ENCODE measurements at places on chromosomes 6 and 20.

- no peak overlapping the region for H3K4me3 ChIP-seq
- no peaks in the 10 kb centered on the region for H3K27me3 ChIP-seq
Measured at GRCh38 chr6:167479901-167480648, 155.2 kb downstream of the TTLL2 start.

DNA sequence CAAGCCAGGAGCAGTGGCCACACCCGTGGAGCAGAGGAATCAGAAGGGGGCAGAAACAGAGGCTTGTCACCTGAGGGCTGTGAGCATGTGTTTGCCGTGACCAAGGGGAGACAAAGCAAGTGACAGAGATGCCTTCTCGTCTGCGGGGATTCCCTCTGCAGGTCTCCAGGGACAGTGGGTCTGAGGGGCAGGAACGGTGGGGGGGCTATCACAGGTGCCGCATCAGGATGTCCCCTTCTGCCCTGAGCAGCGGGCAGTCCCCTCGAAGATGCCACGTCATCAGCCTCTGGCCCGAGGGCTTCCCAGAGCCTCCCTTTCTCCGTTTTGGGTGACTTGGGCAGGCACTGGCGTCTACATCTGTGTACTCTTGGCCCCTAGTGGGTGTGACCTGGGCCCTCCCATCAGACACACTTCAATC is 338.7 kb downstream of the PREX1 start:
- no peaks in the 10 kb centered on the region for H3K4me1 ChIP-seq
- no peak overlapping the region for H3K27ac ChIP-seq
- H3K4me3 ChIP-seq: no peak overlapping the region
- no peaks in the 10 kb centered on the region for H3K36me3 ChIP-seq
- DNase-seq: peak; percentile 1

DNA sequence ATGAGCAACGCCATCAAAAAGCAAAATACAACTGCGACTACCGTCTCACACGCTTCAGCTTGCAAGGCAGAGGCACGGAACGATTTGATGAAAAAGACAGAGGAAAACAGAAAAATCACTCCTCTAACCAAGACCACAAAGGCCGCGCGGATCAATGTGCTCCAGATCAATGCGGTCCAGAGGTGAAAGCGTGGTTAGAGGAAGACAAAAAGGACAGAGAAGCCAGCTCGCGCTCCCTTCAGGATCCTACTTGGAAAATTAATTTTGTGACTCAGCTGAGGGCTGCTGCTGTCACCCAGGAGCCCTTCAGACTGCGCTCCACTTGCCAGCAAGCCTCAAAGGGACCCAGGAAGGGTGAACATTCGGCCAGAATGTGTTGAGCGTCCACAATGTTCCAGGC is 140.2 kb upstream of the RPS6KA2 start:
- peak; percentile 6 for DNase-seq
- H3K27ac ChIP-seq: no peak overlapping the region
- no peaks in the 10 kb centered on the region for H3K4me1 ChIP-seq
- no peak overlapping the region for H3K4me3 ChIP-seq
- H3K27me3 ChIP-seq: no peaks in the 10 kb centered on the region
- H3K36me3 ChIP-seq: no peaks in the 10 kb centered on the region

GRCh38 chr20:10171864-10172751 is 46.5 kb upstream of the SNAP25 start:
- DNase-seq: peak; percentile 36
- no peaks in the 10 kb centered on the region for H3K27me3 ChIP-seq
- no peaks in the 10 kb centered on the region for H3K4me1 ChIP-seq
- no peaks in the 10 kb centered on the region for H3K36me3 ChIP-seq
- peak overlapping the region; percentile 16 for H3K4me3 ChIP-seq

DNA sequence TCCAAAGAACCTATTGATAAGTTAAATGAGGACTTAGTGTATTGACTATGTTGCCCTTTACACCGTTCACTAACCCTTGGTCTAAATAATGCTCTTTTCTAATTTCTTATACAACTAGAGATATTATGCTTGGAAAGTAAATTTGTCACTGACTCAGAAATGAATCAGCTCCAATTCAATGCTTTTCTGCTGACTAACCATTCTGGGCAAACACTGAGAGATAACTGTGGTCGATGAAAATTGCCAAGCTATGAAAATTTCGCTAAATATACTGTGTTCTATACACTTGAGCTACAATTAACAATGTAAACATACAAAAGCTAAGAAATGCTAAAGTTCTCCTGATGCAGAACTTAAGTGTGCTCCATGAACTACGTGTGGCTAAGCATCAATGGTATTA is 23.1 kb upstream of the FBXO9 start:
- H3K4me1 ChIP-seq: no peaks in the 10 kb centered on the region
- H3K27ac ChIP-seq: no peak overlapping the region
- H3K4me3 ChIP-seq: no peak overlapping the region
- no peak for DNase-seq
- no peaks in the 10 kb centered on the region for H3K27me3 ChIP-seq

- no peaks in the 10 kb centered on the region for H3K4me1 ChIP-seq
- DNase-seq: no peak
- H3K27ac ChIP-seq: no peak overlapping the region
- no peak overlapping the region for H3K4me3 ChIP-seq
- no peaks in the 10 kb centered on the region for H3K27me3 ChIP-seq
Measured at GRCh38 chr6:4703382-4703781, 72.8 kb upstream of the CDYL start.

GRCh38 chr20:25022680-25023079 is 30.1 kb upstream of the APMAP start:
- DNase-seq: peak; percentile 84
- no peaks in the 10 kb centered on the region for H3K4me1 ChIP-seq
- H3K27ac ChIP-seq: no peak overlapping the region
- no peaks in the 10 kb centered on the region for H3K36me3 ChIP-seq

DNA sequence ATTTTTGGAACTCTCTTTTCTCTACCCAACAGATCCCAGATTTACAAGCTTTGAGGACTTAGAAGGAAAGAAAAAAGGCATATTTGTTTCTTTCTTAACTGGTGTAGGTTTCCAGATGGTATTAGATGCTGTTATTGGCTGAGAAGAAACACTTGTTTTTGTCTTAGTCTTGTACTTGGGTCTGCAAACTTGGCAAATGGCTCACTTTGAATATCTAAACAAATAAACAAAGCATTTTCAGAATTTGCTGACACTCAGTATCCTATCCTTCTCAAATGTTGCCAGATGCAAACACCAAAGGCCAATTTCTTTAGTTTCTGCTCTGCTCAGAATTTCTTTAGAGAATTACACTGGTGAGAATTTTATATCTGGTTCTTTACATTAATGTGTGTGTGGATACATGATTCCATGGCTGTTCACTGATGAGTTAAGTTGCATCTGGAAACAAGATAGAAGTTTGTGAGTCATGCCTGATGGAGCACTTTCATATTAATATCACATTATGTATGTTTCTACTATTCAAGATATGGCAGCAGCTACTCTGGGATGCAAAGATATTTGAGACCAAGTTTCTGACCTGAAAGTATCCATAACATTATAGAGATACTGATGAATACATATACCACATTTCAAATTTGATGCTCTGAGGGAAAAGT is 43.7 kb upstream of the CEP162 start:
- H3K27ac ChIP-seq: no peak overlapping the region
- no peak overlapping the region for H3K4me3 ChIP-seq
- H3K4me1 ChIP-seq: no peaks in the 10 kb centered on the region
- H3K27me3 ChIP-seq: no peaks in the 10 kb centered on the region
- no peak for DNase-seq

- no peaks in the 10 kb centered on the region for H3K36me3 ChIP-seq
- DNase-seq: no peak
- no peaks in the 10 kb centered on the region for H3K4me1 ChIP-seq
- no peak overlapping the region for H3K27ac ChIP-seq
Measured at GRCh38 chr6:44868335-44868668, 459.8 kb upstream of the RUNX2 start.

DNA sequence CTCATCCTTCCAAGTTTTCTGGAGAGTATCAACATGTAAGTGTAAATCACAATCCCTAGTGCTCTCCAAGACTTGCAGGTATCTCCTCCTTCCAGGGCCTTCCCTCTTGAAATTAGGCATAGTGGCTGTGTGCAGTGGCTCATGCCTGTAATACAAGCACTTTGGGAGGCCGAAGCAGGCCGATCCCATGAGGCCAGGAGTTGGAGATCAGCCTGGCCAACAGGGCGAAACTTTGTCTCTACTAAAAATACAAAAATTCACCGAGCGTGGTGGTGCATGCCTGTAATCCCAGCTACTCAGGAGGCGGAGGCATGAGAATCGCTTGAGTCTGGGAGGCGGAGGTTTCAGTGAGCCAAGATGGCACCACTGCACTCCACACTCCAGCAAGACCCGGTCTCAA is 9.4 kb upstream of the ANGPT4 start:
- H3K36me3 ChIP-seq: no peaks in the 10 kb centered on the region
- no peaks in the 10 kb centered on the region for H3K27me3 ChIP-seq
- no peaks in the 10 kb centered on the region for H3K4me1 ChIP-seq
- no peak overlapping the region for H3K27ac ChIP-seq
- DNase-seq: no peak

GRCh38 chr6:27836783-27837624 is 75.2 kb downstream of the OR2B2 start:
- peak overlapping the region; percentile 96 for H3K27ac ChIP-seq
- peak overlapping the region; percentile 51 for H3K4me3 ChIP-seq
- H3K27me3 ChIP-seq: no peaks in the 10 kb centered on the region
- peak; percentile 85 for DNase-seq
- H3K4me1 ChIP-seq: no peaks in the 10 kb centered on the region

DNA sequence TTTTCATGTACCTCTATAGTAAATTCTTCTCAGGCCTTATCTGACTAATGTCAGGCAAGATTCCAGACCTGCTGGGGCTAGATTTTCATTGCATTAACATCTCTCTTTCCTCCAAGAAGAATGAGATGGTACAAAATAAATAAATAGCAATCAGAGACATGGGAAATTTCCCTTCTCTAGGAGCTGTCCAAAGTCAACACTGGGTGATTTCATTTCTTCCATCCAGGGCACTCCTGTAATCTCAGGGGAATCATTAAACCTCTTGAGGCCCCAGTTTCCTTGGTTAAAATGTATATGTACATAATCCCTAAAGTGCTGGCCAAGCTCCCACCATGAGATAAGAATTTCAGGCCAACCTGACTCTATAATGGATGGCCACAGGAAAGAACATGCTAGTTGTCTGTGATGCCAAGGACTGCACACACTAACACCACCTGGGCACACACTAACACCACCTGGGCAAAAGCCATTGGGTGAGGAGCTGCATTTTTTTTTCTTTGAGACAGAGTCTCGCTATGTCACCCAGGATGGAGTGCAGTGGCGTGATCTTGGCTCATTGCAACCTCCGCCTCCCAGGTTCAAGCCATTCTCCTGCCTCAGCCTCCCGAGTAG is 912 bp downstream of the IL17F start:
- H3K4me3 ChIP-seq: no peak overlapping the region
- DNase-seq: no peak
- H3K27me3 ChIP-seq: no peaks in the 10 kb centered on the region
- no peaks in the 10 kb centered on the region for H3K36me3 ChIP-seq
